ENCODE measurements at places on chromosomes 11 and 22. TPM values are rescaled to one million over a fixed set of nuclear protein-coding genes. Genes with fewer than 3 reads are reported as not detected.

DNA sequence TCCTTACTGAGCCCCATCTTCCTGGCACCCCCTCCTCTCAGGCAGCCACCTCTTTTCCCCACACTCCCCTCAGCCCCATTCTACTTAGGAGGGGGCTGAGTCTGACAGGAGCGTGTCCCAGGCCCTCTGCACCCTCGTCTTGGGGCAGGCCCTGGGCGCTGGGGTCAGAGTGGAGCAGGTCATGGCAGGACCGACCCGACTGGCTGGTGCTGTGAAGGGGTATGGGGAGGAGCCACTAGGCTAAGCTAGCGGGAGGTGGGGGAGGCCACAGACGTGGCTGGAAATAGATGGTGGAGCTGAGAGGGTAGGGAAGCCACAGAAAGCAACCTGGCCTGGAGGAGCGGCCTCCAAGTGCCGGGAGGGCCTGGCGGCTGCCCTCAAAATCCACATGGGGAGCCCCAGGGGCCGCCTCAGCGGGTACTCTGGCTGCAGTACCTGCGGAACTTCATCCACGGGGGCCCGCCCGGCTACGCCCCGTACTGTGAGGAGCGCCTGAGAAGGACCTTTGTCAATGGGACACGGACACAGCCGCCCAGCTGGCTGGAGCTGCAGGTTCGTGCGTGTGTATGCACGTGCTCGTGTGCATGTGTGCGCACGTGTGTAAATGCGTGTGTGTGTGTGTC, 61.7 kb downstream of the MYO7A start:
- no peaks in the 10 kb centered on the region for H3K36me3 ChIP-seq
- no peak overlapping the region for H3K4me3 ChIP-seq
- no peak overlapping the region for H3K27ac ChIP-seq

DNA sequence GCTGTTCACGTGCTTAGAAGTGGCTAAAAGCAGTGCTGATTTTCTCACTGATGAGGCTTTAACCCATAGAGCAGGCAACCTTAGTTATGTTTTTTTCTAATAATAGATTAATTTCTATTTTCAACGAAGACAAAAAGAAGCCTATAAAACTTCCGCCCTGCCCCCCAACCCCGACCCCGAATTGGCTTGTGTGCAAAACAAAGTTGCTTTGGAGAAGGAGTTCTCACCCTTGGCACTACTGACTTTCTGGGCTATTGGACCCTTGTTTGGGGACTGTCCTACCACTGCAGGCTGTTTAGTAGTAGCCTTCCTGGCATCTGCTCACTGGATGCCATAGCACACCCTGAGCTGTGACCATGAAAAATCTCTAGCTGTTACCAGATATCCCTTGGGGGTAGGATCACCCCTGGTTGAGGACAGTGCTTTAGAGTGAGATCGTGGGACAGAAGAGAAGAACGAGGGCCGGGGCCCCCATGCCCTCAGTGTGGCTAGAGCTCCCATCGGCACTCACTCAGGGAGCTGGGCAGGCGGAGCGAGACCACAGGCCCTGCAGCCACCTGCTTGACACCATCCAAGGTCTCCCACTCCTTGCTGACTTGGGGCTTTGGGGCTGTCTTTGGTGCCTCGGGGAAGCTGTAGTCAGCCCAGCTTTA, 16.9 kb downstream of the SLC37A2 start:
- H3K27me3 ChIP-seq: no peaks in the 10 kb centered on the region
- peaks cover 4% of the 10 kb centered on the region for H3K4me1 ChIP-seq
- no peaks in the 10 kb centered on the region for H3K36me3 ChIP-seq

DNA sequence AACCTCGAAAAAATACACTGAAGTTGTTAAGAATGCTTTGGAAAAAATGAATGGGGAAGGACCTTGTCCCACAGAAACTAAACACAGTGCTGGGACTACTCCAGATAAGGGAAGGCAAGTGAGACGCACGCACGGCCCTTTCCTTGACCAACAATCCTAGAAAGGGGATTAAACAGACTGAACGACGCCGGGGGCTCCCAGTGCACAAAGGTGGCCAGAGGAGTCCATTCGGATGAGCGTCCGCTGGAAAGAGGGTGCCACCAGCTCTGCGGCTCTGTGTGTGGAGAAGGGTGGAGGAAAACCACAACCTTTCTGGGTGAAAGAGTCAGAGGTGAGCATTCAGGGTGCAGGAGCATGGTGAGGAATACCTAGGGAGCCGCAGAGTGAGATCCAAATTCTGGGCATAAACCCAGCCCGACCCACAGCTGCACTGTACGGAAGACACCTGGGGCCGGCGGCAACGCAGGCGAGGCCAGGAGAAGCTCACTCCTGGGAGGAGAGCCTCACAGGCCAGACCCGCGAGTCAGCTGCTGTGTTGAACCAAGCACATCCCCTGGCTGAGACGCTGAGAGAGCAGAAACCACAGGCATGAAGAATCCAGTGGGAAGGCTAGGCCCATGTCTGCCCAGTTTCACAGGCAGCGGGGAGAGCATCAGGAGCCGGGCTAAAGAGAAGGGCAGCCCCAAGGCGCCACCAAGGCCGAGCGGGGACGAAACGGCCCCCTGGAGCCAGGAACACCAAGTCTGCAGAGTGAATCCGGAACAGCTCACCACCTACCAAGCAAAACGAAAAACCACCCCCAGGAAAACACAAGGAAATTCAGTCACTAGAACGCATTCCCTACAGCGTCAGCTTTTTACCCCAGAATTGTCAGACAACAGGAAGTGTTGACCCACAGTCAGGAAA, 177.1 kb downstream of the BRD1 start:
- DNase-seq: no peak
- no peaks in the 10 kb centered on the region for H3K4me1 ChIP-seq
- H3K4me3 ChIP-seq: no peak overlapping the region
- H3K27me3 ChIP-seq: no peaks in the 10 kb centered on the region
- H3K36me3 ChIP-seq: no peaks in the 10 kb centered on the region

DNA sequence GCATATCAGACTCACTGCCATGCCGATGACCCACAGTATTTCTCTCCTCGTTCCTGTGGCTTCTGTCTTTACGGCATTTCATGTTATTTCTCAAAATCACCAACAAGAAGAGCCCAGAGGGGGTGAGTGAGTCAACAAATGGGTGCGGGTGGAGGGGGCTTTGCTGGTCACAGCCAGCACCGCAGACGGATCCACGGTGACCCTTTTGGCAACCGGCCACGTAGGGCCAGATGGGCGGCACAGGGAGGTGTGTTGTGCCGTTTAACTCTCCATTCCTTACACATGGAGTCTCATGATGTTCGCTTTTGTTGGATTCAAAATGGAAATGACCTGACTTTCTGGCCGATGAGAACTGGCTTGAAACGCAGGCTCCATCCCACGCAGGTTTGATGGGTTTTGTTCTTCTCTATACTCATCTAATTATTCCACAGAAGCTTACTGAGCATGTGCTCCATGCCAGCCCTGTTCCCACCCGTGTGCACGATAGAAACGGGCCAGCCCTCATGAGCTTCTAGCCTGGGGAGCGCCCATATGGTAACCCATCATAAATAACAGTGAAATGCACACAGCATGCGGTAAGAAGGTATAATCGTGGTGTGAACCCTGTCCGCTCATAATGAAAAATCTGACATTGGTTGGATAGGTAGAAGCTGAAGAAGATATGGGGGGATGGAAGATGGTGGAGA, 319.9 kb downstream of the BRD1 start:
- H3K4me1 ChIP-seq: no peaks in the 10 kb centered on the region
- DNase-seq: no peak
- H3K36me3 ChIP-seq: no peaks in the 10 kb centered on the region
- no peak overlapping the region for H3K27ac ChIP-seq

- no peak for DNase-seq
- H3K4me3 ChIP-seq: no peak overlapping the region
- no peak overlapping the region for H3K27ac ChIP-seq
- no peaks in the 10 kb centered on the region for H3K36me3 ChIP-seq
Observed at GRCh38 chr11:45484326-45484883, 181.0 kb downstream of the CHST1 start.

DNA sequence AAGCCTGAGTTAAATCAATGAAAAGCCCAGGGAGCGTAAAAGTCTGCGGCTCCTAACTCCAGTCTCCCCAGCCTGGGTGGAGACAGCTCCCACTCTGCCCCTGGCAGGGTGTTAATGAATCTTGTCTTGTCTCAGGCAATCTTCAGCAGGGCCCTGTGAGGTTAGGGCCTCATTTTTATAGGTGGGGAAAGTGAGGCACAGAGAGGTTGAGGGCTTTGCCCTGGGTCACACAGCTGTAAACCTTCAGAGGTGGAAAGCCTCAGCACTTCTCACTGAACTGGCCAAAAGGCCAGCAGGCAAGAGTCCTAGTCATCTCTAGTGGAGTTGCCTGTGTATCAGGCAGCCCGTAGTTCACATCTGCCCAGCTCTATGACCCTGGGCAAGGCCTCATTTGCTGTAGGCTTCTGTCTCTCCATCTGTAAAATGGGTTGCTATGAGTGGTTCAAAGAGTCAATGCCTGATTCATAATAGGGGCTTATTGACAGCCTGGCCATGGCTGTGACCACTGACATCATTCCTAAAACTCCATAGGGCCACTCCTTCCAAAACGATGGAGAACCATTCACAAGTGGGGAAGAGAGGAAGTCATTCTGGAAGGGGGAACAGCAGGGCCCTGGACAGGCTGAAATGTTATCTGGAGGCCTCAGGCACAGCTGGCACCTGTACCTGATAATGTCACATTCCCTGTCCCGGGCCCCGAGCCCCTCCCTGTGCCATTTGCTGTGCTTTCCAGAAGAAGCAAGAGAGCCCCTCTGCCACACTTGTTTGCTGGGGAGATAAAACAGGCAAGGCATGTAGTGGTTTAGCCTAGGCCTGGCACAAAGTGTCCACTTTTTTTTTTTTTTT, 6.0 kb downstream of the CBX7 start:
- DNase-seq: no peak
- peaks cover 40% of the 10 kb centered on the region for H3K4me1 ChIP-seq
- no peaks in the 10 kb centered on the region for H3K27me3 ChIP-seq

LDLRAD3 gene
- 4.1 TPM for total RNA-seq
